ENCODE measurements at places on chromosomes 11 and 22.

- DNase-seq: no peak
These were observed 34.8 kb downstream of the MRGPRX2 start for GRCh38 chr11:19025481-19026406.

- DNase-seq: no peak
These were observed 77.6 kb downstream of the MIAT start for GRCh38 chr22:26735019-26735409.

- DNase-seq: no peak
These were observed 42.4 kb downstream of the SLCO2B1 start for GRCh38 chr11:75193271-75193670.

DNA sequence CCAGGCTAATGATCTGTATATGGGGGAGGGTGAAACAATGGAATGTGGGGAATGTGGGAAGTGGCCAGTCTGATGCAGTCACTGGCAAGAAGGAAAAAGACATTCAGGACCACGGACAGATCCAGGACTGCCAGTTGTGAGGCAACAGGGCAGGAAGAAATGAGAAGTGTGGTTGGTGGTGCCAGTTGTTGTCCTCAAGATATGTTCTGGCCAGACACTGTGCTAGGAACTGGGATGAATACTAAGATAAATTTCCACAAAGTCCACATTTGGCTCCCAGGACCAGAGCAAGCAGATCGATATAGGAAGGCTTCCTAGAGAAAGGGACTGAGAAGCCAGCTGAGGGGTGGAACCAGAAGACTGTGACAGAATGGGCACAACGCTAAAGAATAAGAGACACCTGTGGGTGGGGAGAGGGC is 6.8 kb upstream of the TPBGL start:
- DNase-seq: no peak

- DNase-seq: no peak
These were observed 7.2 kb upstream of the OR4X2 start for GRCh38 chr11:48237727-48238126.

GRCh38 chr11:102824556-102824955 is 18.9 kb downstream of the MMP3 start:
- DNase-seq: no peak

DNA sequence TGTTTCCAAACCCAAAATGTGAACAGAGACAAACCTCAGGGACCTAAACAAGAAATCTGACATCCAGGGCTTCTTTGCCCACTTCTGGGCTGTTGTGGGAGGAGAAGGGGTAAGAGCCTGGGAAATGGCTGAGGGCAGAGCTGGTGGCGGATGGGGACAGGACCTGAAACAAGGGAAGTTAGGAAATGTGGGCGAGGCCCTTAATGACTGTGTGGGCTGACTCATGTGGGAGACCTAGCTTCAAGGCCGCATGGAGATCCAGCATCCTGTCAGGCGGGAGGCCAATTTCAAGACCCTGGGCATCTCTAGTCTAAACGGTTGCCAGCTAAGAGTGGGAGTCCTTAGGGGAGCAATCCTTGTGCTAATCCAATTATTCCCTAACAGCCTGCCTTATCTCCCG is 2.1 kb upstream of the OAF start:
- no peak for DNase-seq

DNA sequence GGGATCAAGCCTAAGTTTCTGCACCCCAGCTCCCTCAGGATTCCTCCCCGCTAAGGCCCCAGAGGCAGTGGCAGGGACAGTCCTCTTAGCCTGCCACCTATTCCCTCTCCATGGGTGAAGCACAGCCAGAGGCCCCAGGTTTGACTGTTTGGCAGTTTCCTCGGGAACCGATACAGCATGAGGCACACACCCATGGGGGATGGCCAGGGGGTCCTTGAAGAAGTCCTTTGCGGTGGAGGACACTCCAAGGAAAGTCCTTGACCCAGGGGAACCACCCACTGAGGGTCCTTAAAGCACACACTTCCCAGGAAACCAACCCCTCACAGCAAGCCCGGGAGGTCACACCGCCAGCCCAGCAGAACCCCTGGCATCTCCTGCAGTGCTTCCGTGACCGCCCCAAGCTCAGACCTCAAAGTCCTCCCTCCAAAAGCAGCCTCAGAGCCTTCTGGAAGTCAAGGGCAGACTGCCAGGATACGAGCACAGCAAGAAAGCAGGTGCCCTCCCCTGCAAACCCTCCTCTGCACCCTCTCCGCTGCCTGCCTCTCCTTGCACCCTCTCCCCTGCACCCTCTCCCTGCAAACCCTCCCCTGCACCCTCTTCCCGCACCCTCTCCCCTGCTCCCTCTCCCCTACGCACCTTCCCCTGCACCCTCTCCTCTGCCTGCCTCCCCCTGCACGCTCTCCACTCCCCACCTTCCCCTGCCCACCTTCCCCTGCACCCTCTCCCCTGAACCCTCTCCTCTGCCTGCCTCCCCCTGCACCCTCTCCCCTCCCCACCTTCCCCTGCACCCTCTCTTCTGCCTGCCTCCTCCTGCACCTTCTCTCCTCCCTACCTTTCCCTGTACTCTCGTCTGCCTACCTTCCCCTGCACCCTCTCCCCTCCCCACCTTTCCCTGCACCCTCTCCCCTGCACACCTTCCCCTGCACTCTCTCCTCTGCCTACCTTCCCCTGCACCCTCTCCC is 1.4 kb downstream of the SIGIRR start:
- DNase-seq: no peak

DNA sequence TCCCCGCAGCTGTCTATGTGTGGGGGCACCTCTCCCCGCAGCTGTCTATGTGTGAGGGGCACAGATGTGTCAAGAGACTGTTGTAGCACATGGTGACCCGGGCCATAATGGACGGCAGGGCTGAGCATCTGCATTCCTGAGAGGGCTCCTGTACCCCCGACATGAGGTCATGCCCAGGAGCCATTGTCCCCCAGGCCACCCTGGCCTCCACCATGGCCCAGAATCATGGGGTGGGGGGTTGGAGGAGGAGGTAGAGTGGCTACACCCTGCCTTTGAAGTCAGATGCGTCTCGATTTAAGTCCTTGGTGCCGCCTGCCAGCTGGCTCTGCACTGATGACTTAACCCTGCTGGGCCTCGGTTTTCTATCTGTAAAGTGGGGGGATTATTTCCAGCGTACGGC is 49.1 kb downstream of the ARHGAP8 start:
- no peak for DNase-seq

GRCh38 chr11:469684-470560 is 19.8 kb downstream of the PTDSS2 start:
- DNase-seq: peak; percentile 64

GRCh38 chr22:28795932-28796856 is 4.2 kb downstream of the XBP1 start:
- no peak for DNase-seq

- no peak for DNase-seq
These were observed 56.8 kb upstream of the FBXO3 start for GRCh38 chr11:33830903-33831648.

DNA sequence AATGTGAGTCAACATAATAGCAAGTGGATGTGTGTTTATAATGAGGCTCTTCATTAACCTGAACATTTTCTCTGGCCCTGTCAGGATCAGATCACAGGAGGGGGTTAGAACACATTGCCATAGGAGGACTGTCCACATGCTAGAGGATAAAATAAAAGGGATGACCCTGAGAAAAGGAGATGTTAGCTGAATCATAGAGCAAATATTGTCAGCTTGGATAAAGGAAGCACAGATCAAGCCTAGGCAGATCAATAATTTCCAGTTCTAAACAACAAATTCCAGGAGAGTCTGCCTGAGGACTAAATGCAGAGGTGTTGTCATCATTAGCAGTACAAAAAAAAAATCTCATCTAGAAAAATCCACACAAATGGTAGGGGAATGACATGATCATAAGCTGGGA is 337.9 kb downstream of the LRRC4C start:
- no peak for DNase-seq

GRCh38 chr22:19111140-19111539 is 11.1 kb downstream of the DGCR2 start:
- DNase-seq: no peak

All from NCI-H2029 (cell line).